ENCODE measurements at places on chromosomes 2 and 18. TPM values are rescaled to one million over a fixed set of nuclear protein-coding genes. Genes with fewer than 3 reads are reported as not detected.

The MGAT4A gene
- 32.4 TPM for total RNA-seq

The IL36G gene
- not detected for total RNA-seq

The LMAN2L gene
- 9.1 TPM for total RNA-seq

The NCKAP5 gene
- not detected for total RNA-seq

The BAZ2B gene
- total RNA-seq = 5.1 TPM

The CAVIN2 gene
- 0.08 TPM for total RNA-seq

The CFC1 gene
- total RNA-seq = not detected

The PDE1A gene
- total RNA-seq = not detected

The L3MBTL4 gene
- total RNA-seq = 0.42 TPM

The SNORC gene
- 1.2 TPM for total RNA-seq

The CD226 gene
- total RNA-seq = 129 TPM

The IL36A gene
- not detected for total RNA-seq

The NOL4 gene
- total RNA-seq = not detected

GRCh38 chr18:42086288-42086687, 131.3 kb downstream of the PIK3C3 start:
- DNase-seq = no peak

DNA sequence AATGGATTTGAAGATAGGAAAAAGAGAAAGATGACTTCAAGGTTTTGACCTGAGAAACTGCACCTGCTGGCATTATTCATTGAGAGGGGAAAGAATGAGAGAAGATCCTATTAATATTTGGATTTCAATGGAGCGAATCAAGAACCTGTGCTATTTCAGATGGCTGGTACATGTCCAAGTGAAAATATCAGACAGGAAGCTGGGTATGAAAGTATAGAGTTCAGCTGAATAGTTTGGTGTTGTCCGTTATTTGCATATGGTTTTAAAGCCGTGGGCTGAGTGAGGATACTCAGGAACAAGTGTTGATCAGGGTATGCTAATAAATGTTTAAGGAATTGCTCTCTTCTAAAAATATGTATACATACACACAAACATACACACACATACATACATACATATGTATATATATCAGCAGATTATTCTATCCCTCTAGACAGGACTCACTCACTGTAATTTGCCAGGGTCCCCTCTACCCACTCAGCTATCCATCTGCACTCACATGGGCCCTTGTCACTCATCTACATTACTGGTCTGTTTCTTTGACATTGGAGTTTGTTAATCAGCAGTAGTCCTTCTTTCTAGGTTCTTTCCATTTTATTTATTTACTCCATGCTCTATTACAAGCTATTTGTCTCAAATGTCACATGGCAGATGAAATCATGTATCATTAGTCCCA, 33.9 kb upstream of the IKZF2 start:
- no peak for DNase-seq

DNA sequence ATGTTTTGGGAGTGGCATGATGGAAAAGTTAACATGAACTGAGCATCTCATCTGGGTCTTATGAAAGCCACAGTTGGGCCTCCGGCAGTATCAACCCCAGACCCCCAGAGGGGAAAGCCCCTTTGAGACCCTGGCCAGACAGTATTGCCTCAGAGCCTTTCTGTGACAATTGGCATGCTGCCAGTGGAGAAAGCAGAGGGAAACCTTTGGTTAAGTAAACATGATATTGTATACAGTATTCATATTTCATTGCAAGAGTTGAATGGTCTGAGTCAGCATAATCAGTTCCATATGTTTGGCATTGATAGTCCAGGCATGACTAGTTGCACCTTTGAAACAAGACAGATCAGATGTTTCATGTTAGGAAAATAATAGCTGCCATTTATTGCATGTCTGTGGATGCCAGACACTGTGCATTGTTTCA, 20.0 kb downstream of the MERTK start:
- no peak for DNase-seq

DNA sequence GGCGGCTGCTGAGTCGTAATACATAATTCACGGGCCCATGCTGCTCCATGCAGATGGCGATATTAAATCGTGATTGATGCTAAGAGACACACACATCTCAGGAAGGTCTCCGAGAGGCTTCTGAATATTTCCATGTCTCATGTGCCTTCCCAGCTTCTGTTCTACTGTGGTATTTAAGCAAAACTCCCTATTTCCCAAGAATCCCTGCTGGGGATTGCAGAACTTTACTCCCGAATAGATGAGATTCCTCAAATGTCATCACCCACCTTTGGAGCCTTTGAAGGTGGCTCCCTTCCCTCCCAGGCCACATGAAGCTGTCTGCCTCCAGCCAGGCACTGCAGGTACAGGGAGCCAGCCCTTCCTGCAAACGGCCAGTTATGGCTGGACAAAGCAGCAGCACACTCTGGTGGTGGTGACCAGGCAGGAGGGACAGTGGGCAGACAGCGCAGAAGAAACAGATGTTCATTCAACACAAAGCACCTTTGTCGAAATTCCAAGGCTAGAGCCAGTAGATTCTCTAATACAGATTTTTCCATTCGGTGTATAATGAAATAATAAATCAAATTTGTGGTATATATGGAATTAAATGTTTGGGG, 14.1 kb downstream of the NRP2 start:
- no peak for DNase-seq

DNA sequence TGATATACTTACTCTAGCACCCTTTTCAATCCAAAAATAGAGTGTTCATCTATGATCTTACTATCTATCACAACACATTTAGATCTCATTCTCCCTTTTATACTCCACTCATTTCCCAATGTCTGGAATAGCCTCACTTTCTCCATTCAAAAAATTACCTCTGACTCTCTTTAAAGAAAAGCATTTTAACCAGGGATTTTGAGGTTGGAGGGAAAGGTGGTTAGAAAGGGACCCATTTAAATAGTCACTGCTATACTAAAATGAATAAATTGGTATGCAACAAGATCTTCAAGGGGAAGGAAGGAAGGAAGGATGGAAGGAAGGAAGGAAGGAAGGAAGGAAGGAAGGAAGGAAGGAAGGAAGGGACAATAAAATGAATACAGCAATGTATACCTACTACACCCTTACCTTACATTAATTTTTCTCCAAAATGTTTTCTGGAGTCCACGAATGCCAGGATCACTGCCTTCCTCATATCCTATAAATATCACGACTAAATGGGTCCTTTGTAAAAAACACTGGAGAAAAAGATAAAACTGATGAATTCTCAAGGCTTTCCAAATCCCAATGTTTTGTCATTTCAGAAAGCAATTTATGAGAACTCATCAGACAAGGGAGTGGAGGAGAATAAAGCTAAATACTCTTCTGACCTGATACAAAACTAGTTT, 202.7 kb downstream of the ZEB2 start:
- no peak for DNase-seq

- no peak for DNase-seq
Measured at GRCh38 chr18:452816-453215, 47.7 kb downstream of the COLEC12 start.

DNA sequence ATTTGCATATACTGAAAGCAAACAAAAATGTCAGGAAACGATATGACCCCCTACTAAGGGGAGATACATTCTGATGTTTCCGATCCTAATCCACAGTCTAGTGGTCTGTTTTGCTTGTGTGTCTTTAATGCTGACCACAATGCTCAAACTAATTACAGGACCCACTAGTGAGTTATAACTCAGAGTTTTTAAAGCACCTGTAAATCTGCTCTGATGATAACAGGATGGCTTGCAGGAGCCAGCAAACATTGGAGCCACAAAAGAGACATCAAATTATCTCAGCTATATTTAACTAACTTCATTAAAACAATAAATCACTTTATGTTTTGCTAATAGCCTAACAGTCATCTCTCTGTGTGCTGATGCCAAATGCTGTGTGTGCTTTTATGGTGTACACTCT, 300.3 kb downstream of the NBAS start:
- DNase-seq = no peak

DNA sequence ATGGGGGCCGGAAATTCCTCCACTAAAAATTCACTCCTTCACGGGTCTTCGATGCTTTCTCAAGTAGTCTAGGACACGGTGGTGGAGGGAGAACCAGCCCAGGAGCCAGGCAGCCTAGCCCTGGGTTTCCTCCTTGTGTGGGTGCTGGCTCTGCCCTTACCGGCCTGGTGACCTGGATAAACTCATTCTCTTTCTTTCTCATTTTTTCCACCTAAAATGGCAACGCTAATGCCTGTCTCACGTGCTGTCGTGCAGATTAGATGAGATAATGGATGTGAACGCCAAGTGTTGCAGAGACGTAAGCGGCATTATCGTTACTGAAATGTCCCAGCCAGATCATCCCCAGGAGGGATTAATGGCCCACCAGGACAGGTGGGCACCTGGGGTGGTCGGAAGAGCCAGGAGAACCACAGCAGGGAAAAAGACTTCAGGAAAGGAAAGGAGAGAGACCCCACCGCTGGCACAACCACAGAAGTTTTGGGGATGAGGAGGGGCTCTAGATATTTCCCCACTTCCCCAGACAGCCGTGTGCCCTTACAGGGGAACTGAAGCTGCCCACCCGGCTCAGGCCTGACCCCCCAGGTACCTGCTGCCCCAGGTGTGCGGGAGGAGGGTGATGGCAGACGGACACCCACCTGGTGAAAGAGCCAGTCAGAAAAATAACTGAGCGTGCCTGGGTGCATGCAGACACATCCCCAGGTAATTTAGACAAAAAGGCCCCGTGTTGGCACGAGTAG, 100.8 kb upstream of the ASAP2 start:
- DNase-seq = no peak

DNA sequence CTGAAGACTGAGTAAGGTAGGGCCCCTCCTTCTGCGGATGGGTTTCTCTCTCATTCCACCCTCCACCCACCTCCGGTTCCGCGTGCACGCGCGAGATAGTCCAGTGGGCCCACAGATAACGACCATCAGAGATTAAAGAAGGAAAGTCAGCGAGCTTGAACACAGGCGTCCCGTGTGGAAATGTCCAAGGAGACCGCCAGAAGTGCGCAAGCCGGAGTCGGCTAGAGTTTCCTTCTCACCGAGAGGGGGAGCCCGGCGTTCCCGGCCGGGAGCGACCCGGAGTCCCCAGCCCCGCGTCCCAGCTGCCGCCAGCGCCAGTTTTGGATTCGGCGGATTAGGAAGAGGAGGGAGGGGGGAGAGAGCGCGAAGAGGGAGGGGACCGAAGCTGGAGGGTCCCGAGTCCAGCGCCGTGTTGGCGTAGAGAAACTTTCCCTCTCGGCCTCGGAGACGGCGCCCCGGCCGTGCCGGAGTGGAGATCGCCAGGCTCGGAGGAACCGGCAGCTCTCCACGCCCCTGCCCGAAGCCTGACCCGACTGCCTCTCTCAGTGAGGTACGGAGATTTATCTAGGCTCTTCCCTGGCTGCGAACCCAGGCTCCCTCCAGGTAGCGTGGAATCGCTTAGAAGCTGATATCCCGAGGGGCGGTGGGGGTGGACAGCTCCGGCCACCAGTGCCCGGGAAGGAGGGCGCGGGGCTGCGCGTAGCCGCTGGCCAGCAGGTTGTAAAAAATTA, at the start of gene GULP1:
TSS of gene GULP1 (plus strand) at position 258 of the 731 bp plus-strand sequence. CDS start 185,829 bp downstream, outside the sequence.
- no peak for DNase-seq

- no peak for DNase-seq
Measured at GRCh38 chr18:45066210-45066609, 385.5 kb downstream of the SETBP1 start.

DNA sequence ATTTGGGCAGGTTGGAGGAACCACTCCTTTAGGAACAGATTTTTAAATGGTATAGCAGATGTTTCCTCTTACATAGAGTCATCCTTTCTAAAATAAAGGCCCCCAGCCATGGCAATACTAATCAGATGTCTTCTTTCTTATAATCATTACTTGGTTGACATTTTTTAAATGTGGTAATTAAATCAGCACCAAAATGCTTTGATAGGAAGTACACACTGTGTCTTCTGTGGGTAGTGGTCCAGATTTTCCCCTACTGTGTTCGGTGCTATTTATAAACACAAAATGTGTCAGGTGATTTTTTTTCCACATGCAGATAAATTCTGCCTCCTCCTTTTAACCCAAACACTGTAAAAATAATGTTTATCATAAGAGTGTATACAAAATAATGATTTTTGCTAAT, 200.9 kb upstream of the DTNA start:
- DNase-seq = no peak

DNA sequence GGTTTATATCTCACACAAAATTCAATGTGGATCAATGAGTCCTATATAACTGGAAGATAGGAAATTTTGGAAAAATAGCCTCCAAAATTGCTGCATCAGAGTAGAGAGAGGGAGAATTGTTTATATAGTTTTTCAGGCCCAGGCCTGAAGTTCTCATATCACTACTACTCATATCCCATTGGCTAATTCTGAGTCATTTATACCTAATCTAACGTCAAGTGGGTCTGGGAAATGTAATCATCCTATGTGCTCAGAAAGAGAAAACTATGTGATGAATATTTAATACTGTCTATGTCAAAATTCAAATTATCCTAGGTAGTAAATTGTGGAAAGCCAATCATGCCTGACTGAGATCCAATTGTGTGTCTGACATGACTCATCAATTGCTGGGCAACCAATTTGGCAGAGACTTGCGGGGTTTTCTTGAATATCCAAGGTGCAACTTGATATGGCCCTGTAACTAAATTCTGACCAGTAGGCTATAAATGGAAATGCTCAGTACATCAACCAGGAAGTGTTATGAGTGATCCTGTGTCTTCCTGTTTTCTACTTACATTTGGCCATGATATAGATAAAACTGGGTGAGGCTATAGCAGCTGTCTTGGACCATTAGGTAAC, 744.4 kb downstream of the KCNJ3 start:
- no peak for DNase-seq

DNA sequence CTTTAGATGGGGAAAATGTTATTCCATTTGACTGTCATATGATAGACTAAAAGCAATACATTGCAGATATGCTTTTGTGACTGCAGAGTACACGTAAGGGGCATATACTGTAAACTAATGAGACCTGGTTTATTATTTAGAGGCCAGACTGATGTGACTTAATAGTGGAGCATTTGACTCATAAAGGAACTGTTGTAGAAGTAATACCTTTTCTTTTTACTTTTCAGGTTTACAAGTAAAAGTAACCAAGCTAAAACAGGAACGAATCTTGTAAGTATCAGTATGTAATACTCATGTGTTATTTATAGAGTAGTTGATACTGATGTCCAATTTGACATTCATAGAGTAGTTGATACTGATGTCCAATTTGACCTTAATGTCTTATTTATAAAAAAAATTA, 13.1 kb downstream of the RBBP8 start:
- DNase-seq = no peak

DNA sequence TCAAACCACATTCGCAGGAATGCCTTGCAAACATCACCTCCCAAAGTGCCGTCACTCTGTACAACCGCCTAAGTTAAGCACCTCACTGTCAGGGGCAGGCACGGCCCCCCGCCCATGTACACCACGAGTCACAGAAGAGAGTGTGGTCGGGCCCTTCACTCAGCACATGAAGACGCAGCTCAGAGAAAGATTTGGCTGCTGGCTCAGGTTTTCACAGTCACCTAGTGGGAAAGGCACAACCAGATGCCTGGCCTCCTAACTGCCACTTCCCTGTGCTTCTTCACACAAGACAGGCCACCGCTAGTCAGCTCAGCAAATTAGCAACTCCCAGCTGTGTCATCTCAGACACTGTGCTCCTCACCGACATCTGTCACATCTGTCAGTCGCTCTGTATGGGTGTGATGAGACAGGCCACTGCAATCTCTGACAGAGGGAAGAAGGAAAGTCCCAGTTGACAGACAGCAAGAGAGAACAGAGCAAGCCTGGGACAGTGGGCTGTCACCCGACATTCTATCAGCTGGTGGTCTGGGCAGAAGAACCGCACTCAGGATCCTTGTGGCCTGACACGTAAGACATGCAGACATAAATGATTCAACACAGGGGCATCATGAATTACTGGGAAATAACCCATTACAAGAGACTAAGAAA, 60.8 kb downstream of the CRACDL start:
- DNase-seq = no peak

Data from activated T-cell treated with anti-CD3 and anti-CD28 coated beads, Interleukin-2, amount 50 U/mL, for 4 hours (primary cell).